Stimulated activated CD4-positive, alpha-beta T cell treated with anti-CD3 and anti-CD28 coated beads, Interleukin-4, amount 100 ng/mL, for 48 hours (primary cell): ENCODE measurements at places on chromosomes 1 and 21.

- DNase-seq = peak; percentile 46
Observed at GRCh38 chr1:24928689-24929397, 1.2 kb downstream of the RUNX3 start.

DNA sequence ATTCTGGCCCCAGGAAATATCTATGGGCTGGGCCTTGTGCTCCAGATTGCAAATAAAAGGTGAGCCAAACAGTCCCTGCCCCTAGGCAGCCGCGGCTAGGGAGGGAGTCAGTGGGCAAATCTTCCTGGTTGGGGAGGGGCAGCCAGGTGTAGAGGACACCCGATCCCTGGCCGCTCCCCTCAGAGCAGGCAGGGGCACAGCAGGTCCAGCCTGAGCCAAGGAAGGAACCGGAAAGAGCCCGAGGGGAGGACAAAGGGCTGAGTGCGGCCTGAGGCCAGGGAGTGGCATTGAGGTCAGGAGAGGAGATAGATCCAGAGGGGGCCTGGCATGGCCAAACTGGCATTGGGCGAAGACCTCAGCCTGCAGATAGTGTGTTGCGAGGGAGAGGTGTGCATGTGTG is 36.6 kb upstream of the ARF1 start:
- DNase-seq = no peak

DNA sequence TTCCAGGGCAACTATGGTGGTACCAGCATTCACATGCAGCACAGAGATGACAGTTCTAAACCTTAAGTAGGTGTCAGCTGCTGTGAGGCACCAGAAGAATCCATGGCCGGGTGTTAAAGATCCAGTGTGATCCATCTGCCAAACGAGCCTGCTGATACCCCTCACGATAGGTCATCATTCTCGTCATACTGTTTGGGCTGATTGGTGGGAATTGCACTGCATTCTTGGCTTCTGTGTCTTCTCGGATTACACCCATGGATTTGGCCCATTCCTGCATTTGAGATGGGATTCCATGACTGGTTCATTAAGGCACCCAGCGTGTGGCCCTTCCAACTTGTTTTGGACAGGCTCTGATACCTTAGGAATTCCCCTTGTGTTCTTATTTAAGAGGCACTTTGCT is 55.2 kb downstream of the ST6GALNAC3 start:
- no peak for DNase-seq

- no peak for DNase-seq
Observed at GRCh38 chr21:35390013-35390776, 341.1 kb upstream of the RUNX1 start.

DNA sequence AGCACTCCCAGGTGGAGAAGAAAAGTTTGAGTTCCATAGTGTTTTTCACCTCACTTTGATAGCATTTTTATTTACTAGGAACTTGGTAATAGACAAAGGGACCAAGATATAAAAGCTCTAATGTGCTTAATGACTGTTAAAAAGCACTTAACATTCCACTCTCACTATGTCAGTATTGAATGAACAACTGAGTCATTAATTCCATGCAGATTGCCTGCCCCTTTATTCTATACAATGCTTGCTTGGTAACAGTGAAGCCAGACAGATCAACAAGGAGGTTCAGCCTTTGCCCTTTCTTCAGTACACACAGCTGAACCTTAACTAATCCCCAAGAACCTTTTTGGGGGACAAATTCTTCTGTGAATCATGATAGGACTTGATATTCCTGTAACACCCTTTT is 425.5 kb downstream of the NUF2 start:
- DNase-seq = no peak

DNA sequence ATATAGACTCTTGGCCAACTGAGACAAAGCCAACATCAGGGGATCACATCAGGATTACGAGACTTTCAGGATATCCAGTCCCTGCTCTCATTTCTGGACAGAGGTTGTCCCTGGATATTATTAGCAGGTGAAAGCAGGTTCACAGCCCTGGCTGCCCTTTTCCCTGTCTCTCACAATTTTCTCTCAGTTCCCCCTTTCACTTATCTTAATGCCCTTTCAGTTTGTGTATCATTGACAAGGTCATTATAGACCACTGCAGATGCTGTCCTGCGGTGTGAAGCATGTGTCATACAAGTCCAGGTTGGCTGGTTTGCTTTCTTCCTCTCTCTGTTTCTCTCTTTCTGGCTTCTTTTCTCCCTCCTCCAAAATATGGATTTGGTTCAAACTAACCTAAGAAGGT is 2.1 kb upstream of the KLHDC9 start:
- no peak for DNase-seq

DNA sequence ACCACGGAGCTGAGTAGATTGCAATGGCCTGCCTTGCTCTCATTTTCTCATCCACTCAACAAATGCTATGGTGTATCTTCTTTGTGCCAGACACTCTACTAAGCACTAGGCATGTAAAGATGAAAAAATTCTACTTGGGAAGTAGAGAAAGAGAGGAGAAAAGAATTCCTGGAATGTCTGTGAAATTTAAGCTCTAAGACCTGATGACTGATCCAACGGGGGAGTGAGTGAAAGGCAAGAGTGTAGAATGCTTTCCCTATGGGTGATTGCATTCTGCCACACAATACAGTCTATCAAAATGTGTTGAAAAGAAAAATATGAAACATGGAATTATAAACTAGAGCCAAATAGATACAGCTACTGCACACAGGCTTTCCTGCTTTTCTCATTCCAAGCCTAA is 82.3 kb downstream of the CYYR1 start:
- no peak for DNase-seq

DNA sequence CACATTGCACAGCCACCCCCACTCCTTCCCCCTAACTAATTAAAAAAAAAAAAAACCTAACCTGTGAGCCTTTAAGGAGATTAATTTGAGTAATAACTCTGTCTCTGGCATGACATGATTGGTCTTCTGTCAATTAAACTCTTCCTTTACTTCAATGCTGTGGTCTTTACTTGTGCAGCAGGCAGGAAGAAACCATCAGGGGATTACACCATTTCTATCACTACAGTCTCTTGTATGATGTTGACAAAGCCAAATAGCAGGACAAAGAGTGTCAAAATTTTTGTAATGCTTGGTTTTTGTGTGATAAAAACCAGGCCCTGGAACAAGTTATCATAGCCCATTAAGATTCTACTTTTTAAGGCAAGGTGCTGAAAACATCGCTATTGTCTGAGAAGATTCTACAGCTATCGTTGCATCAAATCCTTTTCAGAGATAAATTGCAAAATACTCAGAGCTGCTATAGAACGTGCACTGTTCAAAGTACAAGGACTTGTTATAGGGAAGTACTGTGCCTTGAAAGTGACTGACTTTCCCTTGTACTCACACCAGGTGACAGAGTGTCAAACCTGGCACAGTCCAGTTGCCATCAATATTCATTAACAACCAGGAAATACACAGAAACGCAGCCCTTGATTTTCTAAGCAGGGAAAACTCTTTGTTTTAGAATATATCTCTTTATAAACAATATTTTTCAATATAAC is 37.7 kb downstream of the LHX9 start:
- DNase-seq = no peak

GRCh38 chr1:23793861-23794731 is 3.2 kb downstream of the LYPLA2 start:
- no peak for DNase-seq

GRCh38 chr1:184163674-184164465 is 112.3 kb downstream of the TSEN15 start:
- DNase-seq = no peak

DNA sequence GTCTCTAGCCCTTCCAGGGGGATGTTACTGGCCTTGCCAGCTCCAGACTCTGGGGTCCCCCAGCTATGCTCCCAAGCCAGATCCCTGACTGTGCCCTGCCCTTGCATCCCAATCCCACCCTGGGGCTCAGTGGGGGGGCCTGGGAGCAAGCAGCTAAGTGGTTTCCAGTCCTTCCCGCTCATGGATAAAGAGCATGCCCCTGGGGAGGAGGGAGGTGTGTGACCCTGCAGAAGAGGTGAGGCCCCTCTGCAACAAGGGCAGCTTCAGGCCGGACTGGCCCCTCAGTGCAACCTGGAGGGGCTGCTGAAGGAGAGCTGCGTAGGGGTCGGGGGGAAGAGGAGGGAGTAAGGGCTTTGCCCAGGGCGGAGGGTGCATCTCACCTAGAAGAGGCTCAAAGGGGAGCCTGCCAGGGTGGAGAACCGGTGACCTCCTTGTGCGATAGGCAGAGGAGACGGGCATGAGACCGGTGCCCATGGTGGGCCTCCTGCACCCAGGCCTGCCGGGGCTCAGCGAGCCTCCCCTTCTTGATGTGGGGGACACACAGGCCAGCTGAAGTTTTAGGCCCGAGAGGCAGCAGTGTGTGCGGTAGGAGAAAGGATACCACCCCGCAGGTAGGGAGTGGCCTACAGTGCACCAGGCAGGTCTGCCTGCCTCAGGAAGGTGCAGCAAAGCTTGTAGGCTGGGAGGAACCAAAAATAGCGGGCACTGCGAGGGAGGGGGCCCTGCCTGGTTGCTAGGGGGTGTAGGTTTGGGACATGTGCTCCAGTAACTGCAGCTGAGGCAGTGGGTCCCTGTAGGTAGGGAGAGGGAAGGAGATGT is 3.1 kb downstream of the OBSCN start:
- DNase-seq = no peak

GRCh38 chr1:44646261-44647110 is 27.8 kb downstream of the TMEM53 start:
- DNase-seq = no peak

DNA sequence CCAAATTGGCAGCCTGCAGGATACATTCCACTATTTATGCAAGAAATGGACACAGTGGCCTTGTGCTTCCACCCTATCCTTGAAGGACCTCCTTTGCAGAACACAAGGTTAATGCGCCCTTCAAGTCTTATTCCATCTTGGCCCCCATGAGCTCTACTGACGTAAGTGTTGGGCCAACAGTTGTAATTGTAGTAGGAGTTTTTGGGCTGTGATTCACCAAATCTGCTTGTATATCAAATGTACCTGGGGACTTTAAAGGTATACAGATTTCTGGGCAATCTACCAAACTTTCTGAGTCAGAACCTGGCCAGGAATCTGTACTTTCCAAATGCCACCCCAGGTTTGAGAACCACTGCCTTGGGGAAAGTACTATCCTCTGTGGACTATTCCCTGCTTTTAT is 100.9 kb upstream of the MARK1 start:
- no peak for DNase-seq

DNA sequence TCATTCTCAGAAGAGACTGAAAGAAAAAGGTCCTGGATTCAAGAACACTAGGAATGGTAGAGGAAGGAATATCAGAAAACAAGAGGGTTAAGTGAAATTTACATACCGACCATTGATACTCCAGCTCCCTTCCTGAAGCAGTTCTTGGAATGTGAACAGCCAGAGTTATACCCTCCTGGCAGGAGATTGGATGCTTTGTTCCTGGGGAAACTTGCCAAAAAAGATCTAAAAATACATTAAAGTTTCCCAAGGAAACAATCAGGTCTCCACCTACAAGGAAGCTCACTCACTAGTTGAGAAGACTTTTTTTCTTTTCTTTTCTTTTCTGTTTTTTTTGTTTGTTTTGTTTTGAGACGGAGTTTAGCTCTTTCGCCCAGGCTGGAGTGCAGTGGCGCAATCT is 91.1 kb downstream of the HLX start:
- DNase-seq = no peak

DNA sequence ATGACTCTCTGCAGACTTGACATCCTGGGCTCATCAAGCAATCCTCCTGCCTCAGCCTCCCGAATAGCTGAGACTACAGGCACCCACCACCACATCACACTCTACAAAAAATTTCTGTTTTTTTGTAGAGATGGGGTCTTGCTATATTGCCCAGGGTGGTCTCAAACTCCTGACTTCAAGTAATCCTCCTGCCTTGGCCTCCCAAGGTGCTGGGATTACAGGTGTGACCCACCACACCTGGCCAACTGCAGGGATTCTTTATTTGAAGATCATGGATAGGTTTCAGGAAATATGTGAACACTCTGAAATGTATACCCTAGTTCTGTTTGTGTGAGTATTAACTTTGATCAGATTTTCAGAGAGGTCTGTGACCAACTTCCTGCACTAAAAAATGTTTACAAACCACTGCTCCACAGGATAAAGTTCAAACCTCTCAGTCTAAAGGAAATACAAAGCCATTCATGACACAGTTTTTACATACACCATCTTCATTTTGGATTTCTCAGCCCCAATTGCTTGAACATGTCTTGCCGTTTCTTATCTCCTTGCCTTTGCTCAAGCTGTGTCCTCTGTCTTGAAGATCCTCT is 252.3 kb upstream of the FGGY start:
- DNase-seq = no peak

DNA sequence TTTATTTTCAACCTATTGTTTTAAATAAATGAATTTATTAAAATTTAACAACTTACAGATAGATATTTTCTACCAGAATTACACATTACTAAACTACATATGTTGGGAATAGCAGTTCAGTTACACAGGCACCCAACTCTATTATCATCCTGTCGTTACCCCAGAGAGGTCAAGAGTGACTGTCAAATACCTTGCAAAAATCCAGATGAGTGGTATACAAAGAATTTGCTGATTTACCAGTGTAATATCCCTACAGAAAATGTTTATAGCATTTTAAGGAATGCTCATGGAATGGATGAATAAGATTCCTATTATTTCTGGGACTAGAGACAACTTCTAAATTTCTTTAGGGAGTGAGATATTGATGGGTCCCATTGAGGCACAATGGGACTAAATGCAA is 300.7 kb upstream of the RGS18 start:
- no peak for DNase-seq

DNA sequence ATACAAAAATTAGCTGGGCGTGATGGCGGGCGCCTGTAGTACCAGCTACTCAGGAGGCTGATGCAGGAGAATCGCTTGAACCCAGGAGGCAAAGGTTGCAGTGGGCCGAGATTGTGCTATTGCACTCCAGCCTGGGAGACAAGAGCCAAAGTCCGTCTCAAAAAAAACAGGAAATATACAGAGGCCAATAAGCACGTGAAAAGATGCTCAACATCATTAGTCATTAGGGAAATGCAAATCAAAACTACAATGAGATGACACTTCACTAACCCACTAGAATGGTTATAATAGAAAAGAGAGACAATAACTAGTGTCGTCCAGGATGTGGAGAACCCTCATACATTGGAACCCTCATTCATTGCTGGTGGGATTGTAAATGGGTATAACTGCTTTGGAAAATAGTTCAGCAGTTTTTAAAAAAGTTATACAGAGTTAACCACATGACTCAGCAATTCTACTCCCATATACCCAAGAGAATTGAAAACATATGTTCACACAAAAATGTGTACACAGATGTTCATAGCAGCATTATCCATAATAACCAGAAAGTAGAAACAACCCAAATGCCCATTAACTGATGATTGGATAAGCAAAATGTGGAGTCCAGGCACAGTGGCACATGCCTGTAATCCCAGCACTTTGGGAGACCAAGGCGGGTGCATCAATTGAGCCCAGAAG is 6.4 kb upstream of the E2F2 start:
- DNase-seq = no peak

DNA sequence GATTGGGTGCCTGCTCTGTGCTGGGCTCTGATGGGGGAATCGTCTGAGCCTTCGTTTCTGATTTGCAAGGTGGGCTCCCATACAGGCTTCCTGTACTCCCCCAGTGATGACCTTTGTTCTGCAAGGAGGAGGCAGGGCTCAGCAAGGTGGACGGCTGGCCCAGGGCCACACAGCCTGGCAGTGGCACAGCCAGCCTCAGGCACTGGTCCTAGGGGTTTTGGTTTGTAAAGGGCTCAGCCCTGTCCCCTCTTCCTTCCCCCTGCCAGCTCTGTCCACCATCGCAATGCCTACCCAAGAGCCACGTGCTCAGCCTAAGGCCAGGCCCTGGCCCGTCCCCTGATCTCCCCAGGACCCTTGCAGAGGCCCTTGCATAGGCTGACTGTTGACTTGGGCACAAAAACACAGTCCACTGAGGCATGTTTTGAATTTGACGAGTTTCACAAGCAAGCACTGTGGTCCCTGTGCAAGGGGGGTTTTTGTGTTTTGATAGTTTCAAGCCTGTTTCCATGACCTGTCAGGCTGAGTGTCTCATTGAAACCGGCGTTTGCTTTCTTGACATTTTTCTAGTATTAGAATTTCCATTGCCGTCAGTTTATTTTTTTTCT is 39.5 kb upstream of the TNFRSF1B start:
- no peak for DNase-seq
